ENCODE measurements at places on chromosomes 3 and 15. TPM values are rescaled to one million over a fixed set of nuclear protein-coding genes. Genes with fewer than 3 reads are reported as not detected.

LSM3 gene
- polyA plus RNA-seq, result 7.9 TPM

- DNase-seq, result peak; percentile 89
Observed at GRCh38 chr3:49020330-49021212, 1.4 kb upstream of the NDUFAF3 start.

DNA sequence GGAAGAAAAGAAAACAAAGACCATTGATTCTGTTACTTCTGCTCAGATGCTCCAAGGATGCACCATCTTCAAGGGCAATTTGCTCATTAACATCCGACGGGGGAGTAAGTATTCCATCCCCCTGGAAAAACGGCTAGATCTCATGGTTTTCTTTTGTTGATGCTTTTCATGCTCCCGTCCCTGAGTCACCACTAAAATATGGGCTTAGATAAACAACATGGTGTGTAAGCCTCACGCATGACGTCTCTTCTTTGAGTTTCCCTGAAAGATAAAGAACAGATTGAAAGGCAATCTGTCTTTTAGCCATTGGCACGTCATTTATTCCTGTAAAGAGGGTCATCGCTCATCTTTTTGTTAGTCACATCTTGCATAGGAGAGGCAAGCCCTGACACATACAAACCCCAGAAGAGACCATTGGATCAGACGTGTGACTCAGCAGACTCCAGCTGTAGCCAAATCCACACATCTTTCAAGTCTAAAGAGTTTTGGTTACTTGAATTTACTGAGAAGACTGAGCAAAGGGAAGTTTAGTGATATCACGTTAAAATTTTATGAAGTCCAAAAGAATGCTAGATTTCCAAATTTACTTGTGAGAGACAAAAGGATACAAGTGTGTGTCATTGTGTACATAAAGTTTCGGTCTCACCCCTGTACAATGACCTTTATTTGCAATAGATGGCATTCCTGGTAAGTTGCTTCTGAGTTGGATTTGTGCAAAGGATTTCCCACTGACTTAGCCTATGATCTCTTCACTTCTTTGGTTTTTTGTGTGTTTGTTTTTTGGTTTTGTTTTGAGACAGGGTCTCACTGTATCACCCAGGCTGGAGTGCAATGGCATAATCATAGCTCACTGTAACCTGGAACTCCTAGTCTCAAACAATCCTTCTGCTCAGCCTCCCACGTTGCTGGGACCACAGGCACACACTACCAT lies 110.5 kb downstream of the PGPEP1L start:
- DNase-seq, result no peak

DNA sequence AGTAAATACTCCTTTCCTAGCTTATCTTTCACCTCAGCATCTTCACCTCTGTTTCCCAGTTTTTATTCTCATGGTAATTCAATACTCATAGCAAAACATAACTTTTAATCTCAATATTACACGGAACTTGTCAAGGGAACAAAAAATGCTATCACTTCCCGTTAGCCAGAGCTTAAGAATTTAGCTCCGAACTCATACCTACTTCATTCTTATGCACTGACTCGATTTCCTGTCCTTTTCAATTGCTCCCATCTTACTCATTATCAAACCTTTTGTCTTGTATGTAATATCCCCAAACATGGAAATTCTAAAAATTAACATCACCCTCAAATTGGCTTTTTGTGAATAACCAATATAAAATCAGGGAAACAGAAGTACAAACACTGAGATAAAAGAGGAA lies 28.2 kb downstream of the MYEF2 start:
- DNase-seq, result no peak

- DNase-seq, result no peak
Observed at GRCh38 chr3:23889386-23889785, 27.4 kb downstream of the NKIRAS1 start.
